ENCODE measurements at places on chromosomes 16 and 17. TPM values are rescaled to one million over a fixed set of nuclear protein-coding genes. Genes with fewer than 3 reads are reported as not detected.

GRCh38 chr16:22070361-22071330 is 21.7 kb upstream of the VWA3A start:
- no peak for DNase-seq

DNA sequence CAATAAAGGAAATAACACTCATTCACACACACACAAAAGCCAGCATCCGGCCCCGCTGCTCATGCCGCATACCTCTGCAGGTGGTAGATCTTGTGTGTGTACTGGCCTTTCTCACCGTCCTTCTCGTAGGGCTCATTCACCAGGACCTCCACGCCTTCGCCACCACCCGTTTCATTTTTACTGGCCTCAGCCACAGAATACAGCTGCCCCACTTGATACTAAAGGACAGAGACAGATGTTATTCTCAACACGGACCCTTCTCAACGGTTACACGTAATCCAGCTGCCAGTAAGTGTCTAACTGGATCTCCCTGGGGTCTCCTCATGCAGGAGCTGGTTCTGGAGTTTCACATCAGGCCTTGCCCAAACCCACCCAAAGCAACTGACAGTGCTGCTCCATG is 9.7 kb downstream of the PITPNA start:
- no peak for DNase-seq

DNA sequence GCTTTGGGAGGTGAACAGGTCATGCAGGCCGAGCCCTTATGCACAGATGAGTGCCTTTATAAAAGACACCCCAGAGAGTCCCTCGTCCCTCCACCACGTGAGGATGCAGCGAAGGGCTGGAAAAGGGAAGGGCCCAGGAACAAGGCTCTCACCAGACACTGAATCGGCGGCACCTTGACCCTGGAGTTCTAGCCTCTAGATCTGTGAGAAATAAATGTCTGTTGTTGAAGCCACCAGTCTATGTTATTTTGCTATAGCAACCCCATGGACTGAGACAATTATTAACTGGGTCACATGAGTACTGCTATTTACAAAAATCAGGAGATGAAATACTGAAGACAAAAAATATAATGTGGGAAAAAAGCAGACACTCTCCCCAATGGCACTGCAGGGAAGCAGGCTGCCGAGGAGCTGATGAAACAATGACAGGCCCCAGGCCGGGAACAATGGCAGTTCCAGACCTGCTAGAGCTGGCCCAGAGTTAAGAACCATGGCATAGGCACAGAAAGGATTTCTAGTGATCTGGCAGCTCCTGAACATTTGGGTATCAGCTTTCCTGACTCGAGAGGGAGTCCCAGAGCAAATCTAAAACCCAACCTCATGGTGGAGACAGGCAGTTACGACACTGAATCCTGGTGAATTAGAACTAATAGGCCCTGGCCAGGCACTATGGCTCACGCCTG is 17.8 kb upstream of the GGA2 start:
- DNase-seq: no peak

GRCh38 chr17:1147664-1148063 is 32.1 kb downstream of the ABR start:
- no peak for DNase-seq

- DNase-seq: no peak
Measured at GRCh38 chr17:55655777-55656176, 66.9 kb downstream of the TMEM100 start.

Gene CHAD
- total RNA-seq: not detected

- no peak for DNase-seq
Measured at GRCh38 chr16:72673118-72673517, 374.8 kb downstream of the ZFHX3 start.

Gene DUS2
- 8.4 TPM for total RNA-seq

Gene HOXB2
- total RNA-seq: 73.0 TPM

- DNase-seq: no peak
Measured at GRCh38 chr17:53353919-53354351, 468.8 kb upstream of the KIF2B start.

Gene PRR29
- total RNA-seq: not detected

Gene RAB26
- total RNA-seq: not detected

Gene MED9
- 6.6 TPM for total RNA-seq

DNA sequence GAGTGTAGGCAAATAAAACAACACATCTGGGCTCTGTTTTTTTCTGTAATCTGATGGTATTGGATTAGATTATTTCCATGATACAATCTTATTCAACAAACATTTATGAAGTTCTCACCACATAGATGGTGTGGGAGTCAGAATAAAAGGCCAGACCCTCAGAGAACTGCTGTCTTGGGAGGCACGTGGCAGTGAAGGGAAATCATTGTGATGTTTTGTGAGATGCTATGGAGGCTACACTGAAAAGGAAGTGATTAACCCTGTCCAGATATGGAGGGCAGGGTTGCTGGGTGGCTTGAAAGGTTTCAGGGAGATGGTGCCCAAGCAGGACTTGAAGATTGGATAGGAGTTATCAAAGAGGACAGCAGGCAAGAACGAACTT is 35.6 kb downstream of the DHRS7B start:
- no peak for DNase-seq

Gene SEC14L5
- total RNA-seq: 0.92 TPM

GRCh38 chr16:54879681-54880080 is 51.0 kb upstream of the IRX5 start:
- no peak for DNase-seq

DNA sequence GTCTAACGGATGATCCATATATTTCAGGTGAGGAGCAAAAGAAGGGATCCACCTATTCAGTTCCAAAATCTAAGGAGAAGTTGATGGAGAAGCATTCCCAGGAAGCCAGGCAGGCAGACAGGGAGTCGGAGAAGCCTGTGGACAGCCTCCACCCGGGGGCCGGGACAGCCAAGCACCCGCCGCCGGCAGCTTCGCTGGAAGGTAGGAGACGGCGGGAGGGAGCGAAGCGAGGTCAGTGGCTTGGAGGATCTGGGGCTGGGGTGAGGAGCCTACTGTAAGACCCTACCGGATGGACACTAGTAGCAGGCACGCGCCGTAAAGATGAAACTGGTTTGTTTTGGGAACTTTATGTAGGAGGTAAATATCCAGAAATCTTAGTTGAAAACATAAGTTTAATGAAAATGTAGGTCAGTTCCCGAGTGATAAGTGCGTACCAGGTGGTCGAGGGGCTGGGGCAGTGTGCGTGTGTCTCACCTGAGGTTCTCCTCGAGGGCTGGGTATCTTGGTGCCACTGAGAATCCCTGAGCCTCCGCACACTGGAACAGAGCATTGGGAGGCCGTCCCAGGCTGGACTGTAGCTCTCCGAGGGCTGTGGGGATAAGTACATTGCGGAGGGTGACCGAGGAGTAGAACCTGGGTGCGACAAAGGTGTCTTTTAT is 714 bp downstream of the SPATA33 start:
- no peak for DNase-seq

DNA sequence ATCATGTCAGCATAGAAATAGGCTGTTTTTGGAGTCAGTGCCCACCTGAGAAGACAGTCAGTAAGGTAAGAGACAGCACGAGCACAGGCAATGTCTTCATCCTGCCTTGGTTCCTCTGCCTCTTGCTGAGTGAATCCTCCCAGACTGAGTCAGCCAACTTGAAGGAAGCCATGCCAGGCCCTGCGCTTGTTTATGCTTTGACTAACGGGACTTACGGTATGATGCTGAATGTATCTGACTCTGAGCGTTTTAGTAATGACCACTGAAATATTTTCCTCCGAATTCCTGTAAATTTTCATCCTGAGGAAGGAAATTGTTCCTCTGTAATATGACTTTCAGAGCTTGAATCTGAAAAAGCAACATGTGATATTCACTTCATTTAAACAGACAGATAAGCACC is 18.0 kb downstream of the C17orf67 start:
- no peak for DNase-seq

Gene GNAO1
- total RNA-seq: 2.0 TPM

GRCh38 chr17:2867441-2868424 is 71.5 kb downstream of the RAP1GAP2 start:
- DNase-seq: no peak

Gene STH
- total RNA-seq: not detected

DNA sequence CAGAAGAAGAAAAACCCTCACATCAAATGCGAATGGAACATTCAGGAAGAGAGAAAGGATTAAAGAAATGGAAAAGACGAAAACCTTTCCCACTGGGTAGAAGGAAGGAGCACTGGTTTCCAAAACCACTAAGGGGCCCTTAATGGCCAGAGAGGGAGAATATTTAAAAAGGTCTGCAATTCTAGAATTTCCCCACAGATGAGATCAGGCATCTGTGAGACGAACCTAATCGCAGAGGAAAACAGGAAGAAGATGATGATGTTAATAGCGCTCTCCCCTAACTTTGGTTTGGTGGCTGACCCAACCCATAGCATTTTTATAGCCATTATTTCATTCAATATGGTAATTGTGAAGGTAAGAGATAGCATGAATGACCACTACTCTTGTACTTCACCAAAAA is 32.8 kb downstream of the XYLT1 start:
- DNase-seq: no peak

Gene IGF2BP1
- total RNA-seq: not detected

Gene TSNAXIP1
- total RNA-seq: 8.5 TPM

GRCh38 chr16:77790912-77791311 is 2.5 kb downstream of the VAT1L start:
- DNase-seq: no peak

DNA sequence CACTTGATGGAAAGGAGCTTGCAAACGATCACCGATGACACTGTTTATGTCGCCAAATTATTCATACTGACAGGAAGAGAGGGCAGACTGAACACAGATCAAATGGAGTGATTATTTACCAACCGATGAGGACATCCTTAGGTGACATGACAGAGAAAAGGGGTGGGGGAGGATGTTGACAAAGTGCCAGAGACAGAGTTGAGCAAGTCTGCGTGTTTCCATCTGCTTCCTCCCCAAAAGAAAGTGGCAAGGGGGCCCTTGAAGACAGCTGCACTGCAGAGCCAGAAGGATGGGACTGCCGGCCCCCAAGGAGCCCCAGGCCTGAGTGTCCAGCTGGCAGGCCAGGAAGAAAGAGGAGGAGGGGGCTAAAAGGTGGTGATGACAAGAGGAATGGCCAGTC is 191.0 kb upstream of the RPL38 start:
- DNase-seq: no peak

GRCh38 chr17:6452471-6453266 is 8.4 kb downstream of the PIMREG start:
- DNase-seq: no peak

All from thoracic aorta (tissue), 2 donors.